ENCODE measurements at places on chromosomes 6 and 20. TPM values are rescaled to one million over a fixed set of nuclear protein-coding genes. Genes with fewer than 3 reads are reported as not detected.

LY6G5C gene
- total RNA-seq = not detected

DNA sequence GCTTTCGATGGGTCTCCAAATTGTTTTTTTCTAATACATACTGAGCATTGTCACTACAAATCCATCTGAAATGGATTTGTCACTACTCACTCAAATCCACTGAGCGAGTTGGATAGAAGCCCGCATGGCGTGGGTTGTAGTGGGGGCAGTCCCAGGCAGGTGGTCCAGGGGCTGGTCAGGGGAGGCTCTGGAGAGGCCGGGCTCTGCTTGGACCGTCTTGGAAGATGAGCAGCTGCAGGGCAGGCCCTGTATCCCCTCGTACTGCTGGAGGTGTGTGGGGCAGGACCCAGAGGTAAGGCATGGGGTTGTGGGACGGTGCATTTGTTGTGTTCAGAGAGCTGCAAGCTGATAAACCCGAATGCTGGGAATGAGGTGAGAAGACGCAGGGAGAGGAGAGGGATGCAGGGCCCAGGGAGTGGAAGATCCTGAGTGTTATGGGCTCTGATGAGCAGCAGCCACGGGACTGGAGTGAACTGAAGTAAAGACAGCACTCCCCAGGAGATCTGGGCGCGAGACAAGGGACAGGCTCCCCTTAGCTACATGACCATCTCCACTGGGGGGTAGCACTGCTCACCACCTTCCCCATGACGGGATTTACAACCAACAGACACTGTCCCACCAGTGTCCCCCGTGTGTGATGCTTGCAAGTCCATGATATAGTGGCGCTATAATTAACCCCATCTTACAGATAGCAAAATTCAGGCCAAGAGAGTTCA is 45.9 kb downstream of the PSMG4 start:
- no peak for DNase-seq

- no peak for DNase-seq
Observed at GRCh38 chr6:7550433-7550801, 8.9 kb downstream of the DSP start.

DDRGK1 gene
- 60.9 TPM for total RNA-seq

ARMC2 gene
- total RNA-seq = 22.5 TPM

GJA1 gene
- 199 TPM for total RNA-seq

- DNase-seq = peak; percentile 83
Observed at GRCh38 chr20:17849901-17850683, 118.5 kb downstream of the SNX5 start.

C6orf118 gene
- total RNA-seq = not detected

- DNase-seq = peak; percentile 61
Observed at GRCh38 chr20:2102585-2103460, 1.2 kb downstream of the STK35 start.

MAS1 gene
- total RNA-seq = 0.27 TPM

EXOC2 gene
- 17.2 TPM for total RNA-seq

GRCh38 chr20:63520504-63520933 is at the start of gene PPDPF:
Gene PPDPF, plus strand, starts transcription at chr20:63520765. Its CDS starts 544 bp downstream, at chr20:63521309.
- no peak for DNase-seq

DNA sequence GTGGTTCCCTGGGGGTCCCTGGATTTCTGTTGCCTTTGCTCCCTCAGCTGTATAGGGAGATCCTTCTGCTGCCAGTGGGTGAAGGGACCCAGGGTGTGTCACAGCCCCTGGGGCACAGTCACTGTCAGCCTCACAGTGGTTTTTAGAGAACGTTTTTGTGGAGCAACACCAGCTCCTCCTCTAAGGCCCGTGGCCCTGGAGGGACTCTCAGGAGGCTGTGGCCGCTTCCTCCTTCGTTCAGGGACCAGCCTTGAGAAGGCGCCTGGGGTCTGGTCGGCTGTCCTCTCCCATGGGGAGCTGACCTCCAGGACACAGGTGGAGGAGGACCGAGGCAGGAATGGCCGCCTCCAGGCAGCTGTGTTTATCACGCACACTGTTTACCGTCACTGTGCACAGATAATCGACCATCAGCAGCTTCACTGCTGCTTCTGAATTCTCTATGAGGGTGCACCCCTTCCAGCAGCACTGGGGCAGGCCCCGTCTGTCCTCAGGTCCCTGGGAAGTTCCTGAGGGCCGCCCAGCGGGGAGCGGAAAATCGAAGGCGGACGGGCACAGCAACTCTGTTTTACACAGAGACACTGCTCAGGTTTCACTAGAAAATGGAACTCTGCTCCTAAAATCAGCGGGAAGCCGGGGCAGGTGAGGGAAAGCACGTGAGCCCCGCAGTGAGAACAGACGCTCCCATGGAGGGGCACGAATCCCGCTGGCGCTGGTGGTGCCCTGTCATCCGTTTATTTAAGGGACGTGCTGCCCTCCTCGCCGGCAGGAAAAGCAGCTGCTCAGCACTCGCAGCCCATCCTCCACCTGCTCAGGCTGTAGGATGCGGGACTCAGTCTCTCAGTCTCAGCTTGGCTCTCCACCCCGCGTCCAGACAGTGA is 10.4 kb upstream of the FRMD1 start:
- DNase-seq = no peak

- no peak for DNase-seq
Observed at GRCh38 chr6:136901212-136901784, 20.8 kb upstream of the SLC35D3 start.

DNA sequence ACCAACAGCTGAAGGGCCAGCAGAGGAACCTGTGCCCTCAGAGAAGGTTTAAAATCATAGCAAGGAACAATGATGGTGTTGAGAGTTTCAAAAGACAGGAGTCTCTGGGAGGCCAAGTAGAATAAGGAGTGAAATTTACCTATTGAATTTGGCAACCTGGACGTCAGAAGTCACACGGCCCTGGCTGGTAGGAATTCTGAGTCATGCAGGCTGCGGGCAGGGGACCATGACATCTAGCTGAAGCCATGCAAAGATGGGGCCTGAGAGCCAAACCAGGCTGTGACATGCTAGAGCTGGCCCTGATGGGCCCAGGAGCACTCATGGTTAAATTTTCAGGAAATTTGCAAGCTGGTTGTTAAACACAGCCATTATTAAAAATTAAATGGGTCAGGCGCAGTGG is 64.0 kb upstream of the SNX9 start:
- no peak for DNase-seq

- no peak for DNase-seq
Observed at GRCh38 chr20:62706857-62707256, 1.8 kb upstream of the NTSR1 start.

TP53TG5 gene
- not detected for total RNA-seq

- no peak for DNase-seq
Observed at GRCh38 chr6:6320901-6321300, 439 bp upstream of the F13A1 start.

GRCh38 chr6:113779656-113780055 is 77.5 kb upstream of the MARCKS start:
- DNase-seq = no peak

DNA sequence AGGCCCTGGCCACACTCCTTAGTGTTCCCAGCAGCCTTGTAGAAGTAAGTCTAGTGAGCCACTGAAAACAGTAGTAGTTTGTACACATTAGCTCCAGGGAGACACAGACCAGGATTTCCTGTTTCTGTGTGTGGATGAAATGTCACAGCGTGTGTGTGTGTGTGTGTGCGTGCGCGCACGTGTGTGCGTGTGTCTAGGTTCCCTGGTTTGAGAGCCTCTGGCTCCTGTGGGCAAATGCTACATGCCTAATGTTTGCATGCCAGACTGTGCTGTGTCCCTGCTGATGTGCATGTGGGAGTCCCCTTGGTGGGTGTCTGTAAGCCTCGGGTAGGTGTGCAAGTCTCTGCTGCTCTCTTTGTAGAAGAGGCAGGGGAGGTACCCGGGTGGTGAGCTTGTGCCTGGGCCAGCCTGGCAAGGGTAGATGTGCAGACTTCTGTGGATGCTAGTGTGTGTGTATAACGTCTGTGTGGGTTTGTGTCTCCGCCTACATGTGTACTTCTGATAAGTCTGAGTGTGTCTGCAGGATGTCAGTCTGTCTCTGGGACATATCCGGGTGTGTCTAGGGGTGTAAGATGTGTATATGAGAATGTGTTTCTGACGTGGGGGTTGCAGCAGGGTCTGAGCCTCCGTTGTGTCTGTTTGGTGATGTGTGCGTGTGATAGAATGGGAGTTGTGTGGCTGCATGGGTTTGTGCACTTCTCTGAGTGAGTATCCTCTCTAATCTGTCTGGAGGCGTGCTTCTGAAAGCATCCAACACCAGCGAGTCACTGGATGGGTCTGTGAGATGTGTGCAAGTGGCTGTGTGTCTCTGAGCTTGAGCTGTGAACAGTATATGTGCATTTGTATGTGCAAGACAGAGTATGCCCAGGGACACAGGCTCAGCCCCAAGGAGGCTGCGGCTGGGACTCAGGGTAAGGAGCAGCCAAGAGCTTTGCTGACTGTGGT is 19.0 kb upstream of the TLDC2 start:
- DNase-seq = no peak

- no peak for DNase-seq
Observed at GRCh38 chr6:8904754-8905153, 469.4 kb upstream of the SLC35B3 start.

FIG4 gene
- total RNA-seq = 12.9 TPM

- no peak for DNase-seq
Observed at GRCh38 chr6:15793288-15793687, 130.5 kb upstream of the DTNBP1 start.

GMPR gene
- 17.0 TPM for total RNA-seq

DNA sequence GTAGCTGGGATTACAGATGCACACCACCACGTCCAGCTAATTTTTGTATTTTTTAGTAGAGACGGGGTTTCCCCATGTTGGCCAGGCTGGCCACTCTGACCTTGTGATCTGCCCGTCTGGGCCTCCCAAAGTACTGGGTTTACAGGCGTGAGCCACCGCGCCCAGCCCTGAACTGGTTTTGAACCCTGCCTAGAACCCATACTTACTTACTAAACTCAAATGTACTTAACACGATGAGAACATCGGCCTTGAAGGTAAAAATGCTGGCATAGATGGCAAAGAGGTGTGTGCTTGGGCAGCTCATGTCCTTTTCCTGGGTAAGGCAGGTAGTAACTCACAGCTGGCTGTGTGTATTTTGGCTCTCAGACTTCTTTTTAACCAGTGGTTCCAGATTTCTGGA is 3.2 kb upstream of the ARMC12 start:
- DNase-seq = no peak

DNA sequence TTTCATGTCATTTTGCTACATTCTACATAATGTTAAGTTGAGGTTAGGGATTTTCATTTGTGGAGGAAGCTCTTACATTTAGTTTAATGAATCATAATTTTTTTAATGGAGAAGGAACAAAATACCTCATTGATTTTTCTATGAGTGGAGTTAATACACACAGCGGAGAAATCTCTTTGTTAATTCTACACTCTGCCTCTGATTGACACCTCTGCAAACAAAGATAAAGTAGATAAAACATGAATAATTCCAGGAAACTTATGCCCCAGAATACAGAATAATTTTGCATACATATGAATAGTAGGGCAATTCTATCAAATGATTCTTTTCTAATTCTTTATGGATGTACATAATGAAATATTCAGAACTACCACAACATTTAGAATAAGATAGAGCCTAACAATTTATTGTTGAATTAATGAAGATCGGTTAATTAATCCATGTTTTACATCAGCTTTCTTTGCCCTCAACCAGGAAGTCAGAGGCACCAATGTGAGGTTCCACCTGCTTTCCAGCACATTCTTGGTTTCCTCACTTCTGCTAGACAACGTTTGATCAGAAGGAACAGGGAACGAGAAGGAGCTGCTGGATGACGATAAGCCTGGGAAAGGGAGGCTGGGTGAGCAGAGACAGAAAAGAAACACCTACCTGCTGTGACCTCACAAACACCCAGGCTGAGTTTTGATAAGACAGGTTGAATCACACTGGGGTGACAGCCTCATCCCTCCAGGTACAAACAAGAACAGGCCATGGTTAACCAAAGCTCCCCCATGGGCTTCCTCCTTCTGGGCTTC is 4.3 kb downstream of the OR2H1 start:
- no peak for DNase-seq

DNA sequence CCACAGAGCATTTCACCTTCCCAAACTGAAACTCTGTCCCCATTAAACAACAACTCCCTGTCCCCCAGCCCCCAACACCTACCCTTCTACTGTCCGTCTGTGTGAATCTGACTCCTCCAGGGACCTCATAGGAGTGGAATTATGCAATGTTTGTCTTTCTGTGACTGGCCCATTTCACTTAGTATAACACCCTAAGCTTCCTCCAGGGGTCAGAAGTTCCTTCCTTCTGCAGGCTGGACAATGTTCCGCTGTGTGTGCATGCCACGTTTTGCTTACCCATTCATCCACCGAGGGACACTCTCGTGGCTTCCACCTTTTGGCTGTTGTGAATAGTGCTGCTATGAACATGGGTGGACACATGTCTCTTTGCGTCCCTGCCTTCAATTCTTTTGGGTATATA is 37.6 kb upstream of the MPC1 start:
- no peak for DNase-seq

MYL9 gene
- 1,491 TPM for total RNA-seq

GRCh38 chr6:112113431-112113830 is 26.0 kb downstream of the FAM229B start:
- DNase-seq = no peak

NFATC2 gene
- 11.9 TPM for total RNA-seq

Measured in thoracic aorta (tissue), 2 donors.